ENCODE measurements at places on chromosomes 7 and 10.

DNA sequence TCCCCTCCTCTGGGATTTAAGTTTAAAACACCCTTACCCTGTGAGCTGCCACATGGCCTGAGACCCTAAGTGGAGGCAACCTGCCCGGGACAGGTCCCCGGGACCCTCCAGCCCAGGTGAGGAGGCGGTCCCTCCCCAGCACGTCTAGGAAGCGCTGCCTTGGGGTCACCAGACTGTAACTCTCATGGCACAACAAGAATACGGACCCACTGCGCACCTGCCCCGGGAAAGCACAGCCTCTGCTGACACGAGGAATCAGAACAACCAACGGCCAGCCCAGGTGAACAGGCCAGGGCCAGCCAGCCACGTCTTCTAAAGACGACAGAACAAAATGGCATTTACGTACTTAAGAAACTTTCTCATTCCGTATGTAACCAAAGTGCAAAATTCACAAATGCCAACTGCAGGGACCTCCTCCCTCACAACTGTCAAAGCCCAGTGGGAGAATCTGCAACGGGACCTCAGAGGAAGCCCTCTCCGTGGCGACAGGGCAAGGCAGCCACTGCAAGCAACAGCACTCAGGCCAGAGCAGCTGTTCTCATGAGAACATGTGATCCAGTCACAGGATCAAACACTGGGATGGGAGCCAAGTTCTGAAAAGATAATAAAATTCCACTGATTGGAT lies 208.4 kb downstream of the DIP2C start:
- no peak for DNase-seq

- DNase-seq, result no peak
Observed at GRCh38 chr10:124652701-124653100, 91.5 kb downstream of the FAM53B start.

GRCh38 chr7:17934094-17934493 lies 6.2 kb downstream of the SNX13 start:
- no peak for DNase-seq

DNA sequence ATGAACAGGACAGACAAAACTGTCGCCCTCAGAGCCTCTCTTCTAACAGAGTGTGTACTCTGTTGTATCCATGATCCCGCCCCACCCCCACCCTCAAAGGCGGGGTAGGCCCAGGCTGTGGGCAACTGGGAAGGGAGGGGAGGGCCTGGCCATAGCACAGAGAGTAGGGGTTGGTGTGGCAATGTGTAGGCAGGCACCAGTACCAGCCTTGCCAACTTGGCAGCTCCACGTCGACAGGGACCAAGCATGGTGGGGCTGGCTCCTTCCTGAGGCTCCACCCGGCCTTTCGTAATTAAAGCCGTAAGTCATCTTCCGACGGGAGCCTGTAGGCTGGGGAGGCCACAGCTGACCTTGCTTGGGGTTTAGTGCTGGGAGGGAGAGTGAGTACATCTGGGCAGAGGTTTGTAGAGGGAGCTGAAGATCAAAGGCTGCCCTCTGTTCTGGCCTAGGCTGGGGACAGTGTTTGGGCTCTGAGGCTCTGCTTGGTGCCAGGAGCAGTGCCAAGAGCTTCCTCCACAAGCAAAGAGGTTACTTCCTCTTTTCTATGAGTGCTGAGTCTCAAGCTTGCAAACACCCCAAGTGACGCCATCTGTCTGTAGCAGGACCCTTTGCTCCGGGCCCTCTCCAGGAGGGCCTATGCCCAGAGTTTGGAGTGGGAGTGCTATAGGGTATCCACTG lies 121.6 kb downstream of the C10orf105 start:
- DNase-seq, result peak; percentile 19

- peak; percentile 88 for DNase-seq
Observed at GRCh38 chr7:36430186-36430585, 40.5 kb downstream of the ANLN start.

DNA sequence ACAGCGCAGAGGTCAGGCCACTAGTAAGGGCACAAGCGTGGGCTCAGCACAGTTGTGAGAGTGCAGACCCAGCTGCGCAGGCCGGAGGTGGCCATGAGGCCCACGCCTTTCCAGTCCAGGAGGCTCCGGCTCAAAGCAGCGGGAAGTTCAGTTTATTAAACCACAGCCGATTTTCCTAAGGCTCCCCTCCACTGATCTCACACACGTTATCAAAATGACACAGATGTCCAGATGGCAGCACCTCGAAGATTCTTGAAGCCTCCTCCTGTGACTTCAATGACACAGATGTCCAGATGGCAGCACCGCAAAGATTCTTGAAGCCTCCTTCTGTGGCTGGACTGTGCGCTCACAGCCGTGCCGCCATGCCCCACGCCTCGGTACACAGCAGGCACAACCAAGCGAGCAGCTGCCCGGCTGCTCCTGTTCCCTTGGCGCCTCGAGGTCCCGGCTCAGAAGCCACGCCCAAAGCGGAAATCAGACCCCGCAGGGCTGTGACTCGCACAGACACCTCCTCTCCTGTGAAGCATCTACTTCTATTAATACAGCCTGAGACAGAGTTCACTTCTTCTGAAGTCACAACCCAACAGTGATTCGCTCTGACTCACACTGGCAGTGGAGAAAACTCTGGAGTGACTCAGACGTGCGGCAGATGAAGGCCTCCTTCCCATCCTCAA lies 122.7 kb downstream of the MAD1L1 start:
- peak; percentile 99 for DNase-seq

DNA sequence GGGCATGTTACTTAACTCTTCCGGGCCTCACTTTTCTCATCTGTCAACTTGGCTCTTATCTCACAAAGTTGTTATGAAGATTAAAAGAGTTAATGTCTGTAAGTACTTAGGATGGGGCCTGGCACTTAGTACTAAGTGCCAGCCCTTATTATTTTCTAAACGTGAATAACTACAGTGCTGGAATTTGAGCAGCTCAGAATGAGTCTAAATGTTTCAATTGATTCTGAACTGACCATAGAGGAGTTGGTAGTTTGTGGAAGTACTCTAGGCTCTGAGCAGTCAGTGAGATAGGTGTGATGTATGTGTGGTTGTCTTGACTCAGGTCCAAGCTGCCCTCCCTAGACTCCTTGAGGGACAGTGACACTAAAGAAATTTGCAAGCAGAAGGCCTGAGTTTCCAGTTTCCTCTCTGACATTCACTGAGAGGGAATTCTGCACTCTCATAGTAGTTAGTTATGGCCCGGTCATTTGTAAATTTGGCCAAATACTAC lies 18.5 kb upstream of the JAZF1 start:
- no peak for DNase-seq

GRCh38 chr7:116400522-116400921 lies 99.0 kb upstream of the CAV2 start:
- peak; percentile 35 for DNase-seq

- DNase-seq, result no peak
Observed at GRCh38 chr7:123823898-123824753, 20.8 kb upstream of the HYAL4 start.

GRCh38 chr10:72158176-72158575 lies 57.6 kb upstream of the ANAPC16 start:
- no peak for DNase-seq

GRCh38 chr10:103599211-103599610 lies 105.7 kb downstream of the NEURL1 start:
- DNase-seq, result no peak

- peak; percentile 31 for DNase-seq
Observed at GRCh38 chr7:44348300-44348699, 22.9 kb upstream of the CAMK2B start.

DNA sequence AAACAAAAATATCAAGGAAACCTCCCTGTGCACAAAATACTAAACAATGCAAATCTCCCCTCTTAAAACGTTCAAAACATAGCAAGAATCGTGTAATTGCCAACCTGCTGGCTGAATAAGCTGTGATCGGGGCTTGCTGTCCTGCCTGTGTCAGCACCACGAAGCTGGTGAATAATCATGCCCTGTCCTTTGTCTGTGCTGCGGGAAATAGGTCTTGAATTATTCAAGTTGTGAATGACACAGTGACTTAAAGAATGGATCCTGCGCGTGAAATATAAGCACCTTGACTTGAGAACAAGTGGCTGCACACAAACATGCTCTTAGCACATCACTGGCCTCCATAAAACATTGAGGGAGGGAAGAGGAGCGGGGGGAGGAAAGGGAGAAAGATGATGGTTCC lies 130.2 kb downstream of the OAT start:
- DNase-seq, result no peak

GRCh38 chr7:74032624-74033371 lies 4.8 kb downstream of the ELN start:
- no peak for DNase-seq

- DNase-seq, result peak; percentile 54
Observed at GRCh38 chr10:120477021-120477742, 20.2 kb downstream of the PLPP4 start.

DNA sequence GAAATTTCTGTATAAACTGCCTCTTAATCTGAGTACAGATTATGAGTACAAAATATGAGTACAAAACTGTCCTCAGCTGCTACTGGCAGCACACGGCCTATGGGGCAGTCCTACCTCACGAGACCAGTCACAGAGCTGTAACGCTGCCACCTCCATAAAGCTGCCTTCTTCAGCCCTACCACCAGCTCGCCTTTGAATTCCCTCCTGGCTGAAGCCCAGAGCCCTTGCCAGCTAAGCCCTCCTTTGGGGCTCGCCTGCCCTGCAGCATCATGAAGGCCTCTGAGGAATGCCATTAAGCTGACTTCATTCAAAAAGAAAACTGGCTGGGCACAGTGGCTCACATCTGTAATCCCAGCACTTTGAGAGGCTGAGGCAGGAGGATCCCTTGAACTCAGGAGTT lies 180.0 kb upstream of the SH2B2 start:
- DNase-seq, result no peak

DNA sequence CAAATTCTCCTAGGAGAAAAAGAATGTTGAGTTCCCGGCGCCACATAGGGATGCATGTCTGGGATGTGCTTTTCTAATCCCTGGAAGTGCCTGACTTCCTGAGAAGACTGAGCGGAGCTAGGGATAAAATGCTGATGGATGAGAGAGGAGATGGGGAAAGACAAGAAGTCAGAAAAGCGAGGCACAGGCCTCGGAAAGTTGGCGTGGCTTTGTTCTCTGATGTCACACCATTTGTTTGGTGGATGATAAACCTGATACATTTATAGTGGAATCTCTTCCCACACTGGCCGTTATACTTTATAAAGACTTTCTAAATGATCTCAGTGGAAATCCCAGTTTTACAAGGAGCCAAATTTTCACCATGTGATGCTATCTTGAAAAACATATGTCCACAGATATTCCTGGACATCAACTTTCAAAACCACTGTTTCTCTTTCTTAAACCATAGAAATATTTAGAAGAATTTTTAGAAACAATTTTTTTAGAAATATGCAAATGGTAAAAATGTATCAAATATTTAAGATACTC lies 188.8 kb upstream of the SVIL start:
- no peak for DNase-seq

GRCh38 chr7:7920481-7920880 lies 48.1 kb upstream of the GLCCI1 start:
- no peak for DNase-seq

DNA sequence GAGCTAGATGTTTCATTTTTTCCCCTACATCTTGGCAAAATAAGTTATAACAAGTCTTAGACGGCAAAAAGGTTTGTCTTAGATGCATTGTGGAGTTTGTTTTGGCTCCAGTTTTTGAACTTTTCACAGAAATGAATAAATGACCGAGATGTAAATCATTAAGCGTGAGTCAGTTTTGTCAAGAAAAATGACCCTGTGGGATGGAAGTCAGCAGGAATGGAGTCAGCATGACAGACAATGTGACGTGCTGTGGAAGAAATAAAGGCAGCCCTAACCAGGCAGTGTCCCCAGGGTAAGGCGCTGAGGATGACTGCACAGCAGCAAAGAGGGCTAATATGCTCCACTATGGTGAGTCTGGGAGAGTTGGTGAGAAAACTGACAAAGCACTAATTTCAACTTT lies 163.2 kb downstream of the NOC3L start:
- DNase-seq, result no peak

- DNase-seq, result no peak
Observed at GRCh38 chr7:7686811-7687508, 31.4 kb downstream of the RPA3 start.

DNA sequence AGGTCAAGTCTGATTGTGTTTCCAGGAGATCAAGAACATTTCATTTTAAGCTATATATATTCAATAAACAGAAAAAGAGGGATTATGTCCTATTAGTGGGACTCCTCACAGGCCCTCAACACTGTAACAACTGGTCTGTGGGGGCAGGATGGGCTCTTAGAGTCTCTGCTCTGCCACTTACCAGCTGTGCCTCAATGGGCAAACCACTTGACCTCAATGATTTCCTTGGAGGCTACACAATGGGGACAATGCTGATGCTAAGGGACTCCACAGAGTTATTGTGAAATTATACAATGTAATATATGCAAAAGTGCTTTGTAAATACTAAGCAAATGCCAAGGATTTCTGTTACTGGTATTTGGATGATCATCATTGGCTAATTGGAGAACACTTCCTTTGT lies 33.2 kb upstream of the MXI1 start:
- DNase-seq, result no peak

- no peak for DNase-seq
Observed at GRCh38 chr7:66339141-66339540, 134.0 kb downstream of the TPST1 start.

GRCh38 chr10:101273330-101273729 lies 44.1 kb upstream of the LBX1 start:
- DNase-seq, result no peak

Measured in A172 (cell line).